CD4-positive, alpha-beta memory T cell (primary cell): ENCODE measurements at places on chromosomes 13 and 19.

DNA sequence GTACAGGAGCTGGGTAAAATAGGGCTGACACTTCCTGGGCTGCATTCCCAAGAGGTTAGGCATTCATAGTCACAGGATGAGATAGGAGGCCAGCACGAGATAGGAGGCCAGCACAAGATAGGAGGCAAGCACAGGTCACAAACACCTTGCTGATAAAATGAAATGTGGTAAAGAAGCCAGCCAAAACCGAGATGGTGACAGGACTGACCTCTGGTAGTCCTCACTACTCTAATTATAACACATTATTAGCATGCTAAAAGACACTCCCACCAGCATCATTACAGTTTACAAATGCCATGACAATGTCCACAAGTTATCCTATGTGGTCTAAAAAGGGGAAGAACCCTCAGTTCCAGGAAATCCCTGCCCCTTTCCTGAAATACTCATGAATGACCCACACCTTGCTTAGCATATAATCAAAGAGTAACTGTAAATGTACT lies 20.9 kb upstream of the IGSF23 start:
- DNase-seq: no peak

GRCh38 chr13:31805841-31806240 lies 66.5 kb downstream of the RXFP2 start:
- no peak for DNase-seq

- no peak for DNase-seq
Observed at GRCh38 chr13:100887729-100888151, 213.1 kb upstream of the TMTC4 start.

GRCh38 chr19:50488389-50489194 lies 11.9 kb upstream of the GARIN5A start:
- no peak for DNase-seq

GRCh38 chr13:110856942-110857835 lies 57.7 kb downstream of the ANKRD10 start:
- no peak for DNase-seq

DNA sequence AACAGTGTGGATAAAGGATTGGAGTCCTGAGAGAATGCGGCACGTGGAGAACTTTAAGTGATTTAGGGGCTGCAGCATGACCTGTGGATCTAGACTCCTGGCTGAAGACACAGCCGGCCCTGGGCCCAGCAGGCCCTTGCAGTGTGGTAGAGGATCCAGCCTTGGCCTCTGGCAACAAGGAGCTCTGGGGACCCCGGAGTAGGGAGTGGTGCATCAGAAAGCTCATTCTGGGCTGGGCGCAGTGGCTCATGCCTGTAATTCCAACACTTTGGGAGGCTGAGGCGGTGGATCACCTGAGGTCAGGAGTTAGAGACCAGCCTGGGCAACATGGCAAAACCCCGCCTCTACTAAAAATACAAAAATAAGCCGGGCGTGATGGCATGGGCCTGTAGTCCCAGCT lies 76.0 kb downstream of the CHST8 start:
- DNase-seq: no peak

GRCh38 chr13:50152655-50153309 lies 137.5 kb downstream of the KCNRG start:
- DNase-seq: no peak

DNA sequence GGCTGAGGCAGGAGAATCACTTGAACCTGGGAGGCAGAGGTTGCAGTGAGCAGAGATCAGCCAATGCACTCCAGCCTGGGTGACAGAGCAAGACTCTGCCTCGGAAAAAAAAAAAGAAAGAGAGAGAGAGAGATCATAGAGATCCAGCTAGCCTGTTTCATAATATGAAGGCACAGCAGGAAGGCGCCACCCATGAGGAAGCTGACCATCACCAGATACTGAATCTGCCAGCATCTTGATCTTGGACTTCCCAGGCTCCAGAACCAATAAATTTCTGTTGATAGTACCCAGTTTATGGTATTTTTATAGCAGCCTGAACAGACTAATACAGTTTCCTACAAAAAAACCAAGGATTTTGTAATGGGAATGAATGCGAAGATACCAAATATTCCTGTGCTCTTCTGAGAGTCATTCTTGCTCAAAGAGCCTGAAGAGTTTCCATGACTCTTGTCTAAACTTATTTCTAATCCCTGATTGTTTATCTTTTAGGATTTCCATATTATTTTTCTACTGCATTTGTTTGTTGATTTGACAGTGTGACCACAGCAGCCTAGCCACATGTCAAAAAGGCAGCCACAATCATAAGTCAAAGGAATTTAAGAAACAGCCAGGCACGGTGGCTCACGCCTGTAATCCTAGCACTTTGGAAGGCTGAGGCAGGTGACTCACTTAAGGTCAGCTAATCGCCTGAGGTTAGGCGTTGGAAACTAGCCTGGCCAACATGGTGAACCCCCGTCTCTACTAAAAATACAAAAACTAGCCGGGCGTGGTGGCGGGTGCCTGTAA lies 37.7 kb upstream of the PDCD5 start:
- no peak for DNase-seq

GRCh38 chr13:58343076-58343475 lies 711.5 kb downstream of the PCDH17 start:
- no peak for DNase-seq

DNA sequence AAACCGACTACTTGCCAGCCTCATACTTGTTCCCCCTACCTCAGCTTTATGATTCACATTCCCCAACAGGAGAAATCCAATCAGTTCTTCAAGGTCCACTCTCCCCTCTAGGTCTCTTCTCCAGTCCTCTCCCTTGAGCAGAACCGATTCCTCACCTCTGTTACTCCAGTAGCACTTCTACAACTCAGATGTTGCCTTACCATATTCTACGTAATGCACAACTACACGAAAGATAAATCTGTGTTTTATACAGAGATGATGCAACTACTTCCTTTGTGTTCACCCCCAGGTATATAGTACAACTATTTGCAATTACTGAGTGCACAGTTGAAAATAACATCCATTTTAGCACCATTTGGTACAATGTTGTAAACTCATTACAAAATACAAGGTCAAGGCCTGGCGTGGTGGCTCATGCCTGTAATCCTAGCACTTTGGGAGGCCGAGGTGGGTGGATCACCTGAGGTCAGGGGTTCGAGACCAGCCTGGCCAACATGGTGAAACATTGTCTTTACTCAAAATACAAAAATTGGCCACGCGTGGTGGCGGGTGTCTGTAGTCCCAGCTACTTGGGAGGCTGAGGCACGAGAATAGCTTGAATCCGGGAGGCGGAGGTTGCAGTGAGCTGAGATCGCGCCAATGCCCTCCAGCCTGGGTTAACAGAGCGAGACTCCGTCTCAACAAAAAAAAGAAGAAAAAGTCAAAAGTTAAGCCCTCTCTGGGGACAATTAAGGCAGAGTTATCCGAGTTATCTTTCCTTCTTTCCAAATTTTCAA lies 2.8 kb upstream of the WBP4 start:
- no peak for DNase-seq

- DNase-seq: no peak
Observed at GRCh38 chr13:38686577-38687245, at the start of gene FREM2. Gene FREM2, plus strand, starts transcription at chr13:38687077. Its CDS starts 268 bp downstream, at chr13:38687345.

GRCh38 chr13:73358606-73359095 lies 299.8 kb downstream of the KLF5 start:
- no peak for DNase-seq

GRCh38 chr13:97121894-97122293 lies 100.2 kb upstream of the MBNL2 start:
- no peak for DNase-seq

- no peak for DNase-seq
Observed at GRCh38 chr13:21637296-21637695, 33.3 kb upstream of the MICU2 start.

GRCh38 chr13:42328672-42329071 lies 56.7 kb downstream of the AKAP11 start:
- DNase-seq: peak; percentile 4

GRCh38 chr13:25391932-25392331 lies 20.2 kb downstream of the ATP8A2 start:
- DNase-seq: no peak

DNA sequence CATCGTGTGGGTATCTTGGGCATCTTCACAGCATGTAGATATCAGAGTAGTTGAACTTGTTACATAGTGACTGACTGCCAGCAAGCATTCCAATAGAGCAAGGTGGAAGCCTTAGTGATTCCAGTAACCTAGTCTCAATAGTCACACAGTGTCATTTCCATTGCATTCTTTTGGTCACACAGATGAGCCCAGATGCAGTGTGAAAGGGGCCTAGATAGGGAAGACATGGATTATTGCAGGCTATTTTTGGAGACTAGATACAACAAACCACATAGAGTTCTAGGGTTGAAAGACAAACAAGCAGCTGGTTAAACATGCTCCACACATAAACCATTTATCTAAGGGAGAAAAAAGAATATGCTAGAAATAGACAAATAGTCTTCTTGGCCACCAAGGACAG lies 553.5 kb downstream of the DCT start:
- DNase-seq: no peak

GRCh38 chr13:21075011-21075378 lies 13.6 kb upstream of the LATS2 start:
- DNase-seq: peak; percentile 45

DNA sequence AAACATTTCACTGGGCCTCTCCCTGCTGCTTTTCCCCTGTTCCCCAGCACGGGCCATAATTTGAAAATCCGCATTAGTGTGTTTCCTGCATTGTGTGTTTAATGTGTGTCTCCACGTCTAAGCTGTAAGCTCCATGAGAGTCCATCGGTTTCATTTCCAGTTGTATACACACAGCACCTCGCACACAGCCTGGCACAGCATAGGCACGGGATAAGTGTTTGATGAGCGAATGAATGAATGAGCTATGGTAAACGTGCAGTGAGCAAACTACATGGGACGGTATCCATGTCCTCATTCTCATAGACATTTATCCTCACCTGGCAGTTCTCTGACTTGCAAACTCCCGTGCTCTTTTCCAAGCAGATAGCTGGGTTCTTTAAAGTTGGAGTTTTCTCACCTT lies 106.1 kb downstream of the RAB20 start:
- DNase-seq: no peak

DNA sequence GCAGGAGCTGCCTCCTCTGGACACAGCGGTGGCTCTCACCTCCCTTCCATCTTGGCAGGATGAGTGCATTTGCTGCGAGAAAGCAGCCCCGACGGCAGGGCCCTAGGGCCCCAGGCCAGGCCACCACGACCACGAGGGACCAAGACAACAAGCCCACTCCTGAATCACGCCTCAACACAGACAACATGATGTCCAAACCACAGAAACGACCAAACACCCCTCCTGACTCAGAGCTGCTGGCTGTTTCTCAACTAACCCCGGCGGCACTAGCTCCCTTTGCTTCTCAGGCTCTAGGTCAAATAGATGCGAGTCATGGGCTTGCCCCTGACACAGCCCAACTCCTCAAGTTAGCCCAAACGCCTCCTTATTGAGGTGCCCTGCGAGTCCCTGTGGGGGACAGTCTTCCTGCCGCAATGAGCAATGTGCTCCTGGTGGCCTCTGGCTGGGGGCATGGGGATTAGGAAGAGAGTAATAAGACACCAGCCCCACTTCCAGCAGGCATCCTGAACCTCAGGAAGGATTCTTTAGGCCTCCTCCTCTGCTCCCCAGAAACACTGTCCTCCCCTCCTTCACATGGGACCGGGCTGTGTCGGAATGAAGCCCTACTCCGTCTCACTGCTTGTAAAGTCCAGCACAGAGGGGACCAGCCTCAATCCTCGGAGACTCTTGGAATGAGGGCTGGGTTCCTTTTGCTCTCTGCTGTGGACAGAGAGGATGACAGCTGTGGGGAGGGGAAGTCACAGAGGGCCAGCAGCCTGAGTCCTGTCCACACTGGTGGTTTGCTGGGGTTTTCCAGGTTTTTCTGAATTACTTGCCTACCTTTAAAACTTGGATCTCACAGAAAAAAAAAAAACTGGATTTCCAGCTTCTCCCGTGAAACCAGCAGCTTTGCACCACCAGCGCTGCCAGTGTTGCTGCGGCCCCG lies 6.9 kb upstream of the ATF5 start:
- DNase-seq: no peak

DNA sequence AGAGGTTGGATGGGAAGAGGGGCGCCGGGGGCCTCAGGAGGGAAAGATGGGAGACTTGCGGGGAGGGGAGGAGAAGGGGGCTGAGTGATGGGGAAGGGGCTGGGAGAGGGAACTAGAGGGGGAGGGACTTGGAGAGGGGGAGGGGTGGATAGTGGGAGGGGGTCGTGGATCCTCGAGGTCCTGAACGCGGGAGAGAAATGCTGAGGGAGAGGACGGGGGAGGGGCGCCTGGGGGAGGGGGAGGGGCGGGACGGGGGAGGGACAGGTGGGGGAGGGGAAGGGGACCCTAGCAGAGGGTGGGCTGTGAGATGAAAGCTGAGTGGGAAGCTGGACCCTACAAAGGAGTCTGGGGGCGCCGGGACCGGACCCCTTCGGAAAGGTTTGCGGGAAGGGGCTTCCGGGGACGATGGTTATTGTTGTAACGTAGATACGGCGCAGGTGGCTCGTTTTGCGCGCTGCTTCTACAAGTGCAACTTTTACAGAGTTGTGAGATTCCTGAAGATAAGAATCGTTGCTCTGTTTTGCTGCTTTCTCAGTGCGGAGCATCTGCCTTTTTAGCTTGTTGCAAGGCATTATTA lies 418 bp downstream of the ZNF444 start:
- DNase-seq: peak; percentile 42

DNA sequence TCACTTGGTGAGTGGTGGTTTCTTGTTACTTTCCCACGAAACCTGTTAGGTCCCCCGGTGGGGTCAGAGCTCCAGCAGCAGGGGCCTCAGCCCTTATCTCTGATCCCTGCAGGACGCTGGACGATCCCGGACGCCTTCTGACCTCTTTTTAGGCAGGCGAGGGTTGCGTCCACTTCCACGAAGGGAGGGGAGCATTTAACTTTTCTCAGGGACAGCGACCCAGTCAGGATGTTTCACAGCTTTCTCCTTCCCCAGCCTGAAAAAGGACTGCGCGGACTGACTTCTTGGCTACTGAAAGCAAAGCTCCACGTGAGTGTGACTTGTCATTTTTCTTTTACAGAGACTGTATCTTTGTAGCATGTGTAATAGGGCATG lies 692 bp downstream of the ZNF234 start:
- no peak for DNase-seq

GRCh38 chr19:53671663-53672062 lies 39.9 kb downstream of the DPRX start:
- no peak for DNase-seq

GRCh38 chr19:42099336-42099925 lies 23.5 kb downstream of the ZNF574 start:
- DNase-seq: no peak

DNA sequence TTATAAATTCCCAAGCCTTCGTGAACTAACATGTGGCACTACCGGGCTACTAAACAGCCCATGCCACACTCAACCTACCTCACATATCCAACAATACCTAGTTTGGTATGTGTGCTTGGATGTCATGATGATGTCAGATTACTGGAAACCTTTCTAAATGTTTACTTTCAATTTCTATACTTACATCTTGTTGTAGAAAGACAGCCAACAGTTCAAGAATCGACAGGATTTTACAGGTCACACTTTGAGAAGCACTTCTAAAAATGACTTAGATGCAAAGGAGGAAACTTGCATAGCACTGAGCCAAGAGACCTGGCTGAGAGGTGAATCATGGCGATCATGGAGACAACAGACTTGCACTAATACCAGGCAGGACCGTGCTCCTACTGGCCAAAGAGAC lies 209.9 kb downstream of the COL4A1 start:
- DNase-seq: no peak

GRCh38 chr13:51063909-51064308 lies 47.2 kb downstream of the C13orf42 start:
- DNase-seq: no peak

GRCh38 chr19:2221250-2221831 lies 14.8 kb downstream of the PLEKHJ1 start:
- no peak for DNase-seq
